Fibroblast of skin of right quadriceps (primary cell): ENCODE measurements at places on chromosomes 3 and 15.

DNA sequence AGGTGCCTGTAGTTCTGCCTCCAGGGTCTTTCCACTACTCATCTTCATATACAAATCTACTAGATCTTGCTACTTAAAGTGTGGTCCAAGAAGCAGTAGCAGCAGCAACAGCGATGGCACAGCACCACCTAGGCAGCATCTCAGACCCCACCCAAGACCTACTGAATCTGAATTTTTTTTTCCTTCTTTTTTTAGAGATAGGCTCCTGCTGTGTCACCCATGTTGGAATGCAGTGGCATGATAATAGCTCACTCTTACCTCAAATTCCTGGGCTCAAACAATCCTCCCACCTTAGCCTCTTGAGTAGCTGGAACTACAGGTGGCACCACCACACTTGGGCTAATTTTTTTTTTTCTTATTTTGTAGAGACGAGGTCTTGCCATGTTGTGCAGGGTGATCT is 346.7 kb upstream of the TGFBR2 start:
- no peak for DNase-seq

DNA sequence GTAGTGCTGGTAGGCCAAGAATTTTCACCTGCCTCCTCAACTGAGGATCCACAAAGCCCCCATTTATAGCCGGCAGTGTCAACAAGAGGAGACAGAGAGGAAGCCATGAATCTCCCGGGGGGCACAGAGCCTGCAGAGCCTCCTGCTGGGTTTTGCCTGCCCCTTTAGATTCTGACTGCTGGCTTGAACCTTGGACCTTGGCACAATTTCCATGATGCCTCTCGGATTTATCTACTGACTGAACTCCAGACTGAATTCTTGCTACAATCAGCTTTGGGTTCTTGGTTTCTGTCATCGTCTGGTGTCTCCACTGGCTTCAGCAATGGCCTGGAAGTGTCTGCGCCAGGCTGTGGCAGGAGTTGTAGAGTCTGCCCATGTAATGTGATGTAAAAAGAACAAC is 80.7 kb downstream of the GPR156 start:
- DNase-seq = no peak

DNA sequence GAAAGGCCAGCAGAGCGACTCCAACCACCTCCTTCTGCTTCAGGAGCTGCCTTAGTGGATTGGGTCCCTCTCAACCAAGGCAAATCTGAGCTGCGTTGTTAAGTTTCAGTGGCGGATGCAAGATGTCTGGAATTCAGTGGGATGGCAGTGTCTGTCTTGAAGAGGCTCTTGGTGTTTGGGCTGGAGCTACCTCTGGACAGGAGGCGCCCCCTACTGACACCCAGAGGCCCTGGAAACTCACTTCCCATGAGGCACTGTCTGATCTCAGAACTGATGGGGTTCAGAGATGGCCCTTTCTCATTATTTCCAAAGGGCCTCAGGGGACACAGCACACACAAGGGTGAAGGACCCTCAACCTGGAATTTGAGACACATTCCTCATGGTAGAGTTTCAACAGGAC is 6.0 kb upstream of the SLC28A1 start:
- peak; percentile 34 for DNase-seq

DNA sequence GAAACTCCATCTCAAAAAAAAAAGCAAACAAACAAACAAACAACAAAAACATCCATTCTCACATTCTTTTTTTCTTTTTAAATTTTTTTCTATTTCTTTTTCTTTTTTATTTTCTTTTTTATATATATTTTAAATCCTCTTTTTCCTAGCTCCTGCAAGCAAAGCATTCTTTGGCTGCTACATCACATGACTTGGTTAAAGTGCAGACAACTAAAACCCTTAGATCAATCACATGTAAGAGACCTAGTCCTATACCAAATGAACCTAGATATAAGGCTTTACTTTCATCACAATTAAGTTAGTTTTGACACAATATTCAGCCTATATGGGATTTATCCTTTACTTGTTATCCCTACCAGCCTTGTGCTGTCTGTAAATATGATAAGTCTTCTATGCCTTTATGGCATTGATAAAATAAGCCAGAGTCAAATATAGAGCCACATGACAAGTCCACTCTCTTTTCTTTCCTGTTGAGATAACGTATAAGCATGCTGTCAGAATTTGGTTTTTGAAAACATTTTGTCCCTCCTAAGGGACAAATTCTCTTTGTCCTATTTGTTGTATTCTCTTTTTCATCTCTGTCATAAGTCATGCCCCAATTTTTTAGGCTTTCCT is 11.3 kb downstream of the UBR1 start:
- DNase-seq = no peak

DNA sequence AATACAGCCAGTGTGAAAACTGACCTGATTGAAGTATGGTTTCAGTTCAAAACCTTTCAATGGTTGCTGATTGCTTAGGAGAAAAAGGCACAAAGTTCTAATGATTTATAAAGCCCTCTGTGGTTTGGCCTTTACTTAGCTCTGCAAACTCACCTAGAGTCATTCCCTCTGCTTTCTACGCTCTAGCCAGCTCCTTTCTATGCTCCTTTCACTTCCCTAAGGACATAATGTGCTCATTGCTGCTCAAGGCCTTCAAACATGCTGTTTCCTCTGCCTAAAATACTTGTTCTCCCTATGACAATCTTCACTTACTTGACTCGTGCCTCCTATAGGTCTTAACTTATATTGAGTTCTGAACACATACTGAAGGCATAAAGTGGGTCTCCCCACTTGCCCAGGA is 19.0 kb downstream of the RPL39L start:
- no peak for DNase-seq

- no peak for DNase-seq
Observed at GRCh38 chr15:75178171-75178937, 23.3 kb upstream of the C15orf39 start.

DNA sequence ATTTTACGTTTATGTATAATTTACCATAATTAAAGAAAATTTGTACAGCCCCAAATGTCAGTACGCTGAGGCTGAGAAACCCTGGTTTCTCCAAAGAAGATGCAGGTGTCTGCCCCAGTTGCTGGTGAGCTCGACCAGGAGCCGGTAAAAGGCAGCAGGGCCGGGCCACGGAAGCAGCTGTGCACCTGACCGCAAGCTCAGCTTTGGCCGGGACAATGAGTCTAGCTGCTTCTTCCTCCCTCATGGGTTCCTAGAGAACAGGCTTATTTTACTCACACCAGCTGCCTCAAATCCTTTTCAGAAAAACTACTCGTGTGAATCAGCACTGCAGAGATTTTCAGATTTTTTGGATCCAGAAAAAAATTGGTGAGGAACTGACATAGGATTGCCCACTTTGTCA is 18.0 kb upstream of the ZXDC start:
- no peak for DNase-seq

GRCh38 chr3:145906301-145906700 is 254.7 kb downstream of the PLOD2 start:
- no peak for DNase-seq

DNA sequence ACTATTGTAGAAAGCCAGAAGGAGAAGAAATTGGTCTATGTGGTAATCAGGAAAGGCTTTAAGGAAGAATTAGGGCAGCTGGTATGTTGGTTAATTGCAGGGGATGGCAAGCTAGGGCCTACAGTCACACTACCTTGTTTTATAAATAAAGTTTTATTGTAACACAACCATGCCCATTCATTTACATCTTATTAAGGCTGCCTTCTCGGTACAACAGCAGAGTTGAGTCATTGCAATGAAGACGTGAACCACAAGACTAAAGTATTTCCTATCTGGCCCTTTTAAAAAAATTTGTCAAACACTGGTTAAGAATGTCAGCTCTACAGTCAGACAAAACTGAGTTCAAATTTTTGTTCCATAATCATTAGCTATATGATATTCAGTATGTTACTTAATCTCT is 8.3 kb downstream of the SERPINI1 start:
- peak; percentile 5 for DNase-seq

DNA sequence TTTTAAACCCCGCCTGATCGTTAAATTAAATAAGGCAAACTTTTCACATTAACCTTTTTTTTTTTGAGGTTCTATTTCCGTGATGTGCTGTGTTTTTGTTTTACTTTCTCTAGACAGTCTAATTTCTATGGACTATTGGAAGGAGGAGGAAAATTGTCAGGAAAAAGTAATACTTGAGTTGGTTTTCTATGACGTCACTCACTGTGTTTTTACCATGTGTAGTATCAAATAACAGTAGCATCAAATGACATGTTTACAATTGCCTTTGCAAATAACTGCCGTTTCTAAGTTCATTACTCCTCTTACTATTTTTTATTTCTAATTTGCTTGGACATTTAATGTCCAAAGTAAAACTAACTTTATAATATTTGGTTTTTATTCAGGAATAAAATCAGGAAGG is 32.3 kb downstream of the MYO1E start:
- DNase-seq = no peak

DNA sequence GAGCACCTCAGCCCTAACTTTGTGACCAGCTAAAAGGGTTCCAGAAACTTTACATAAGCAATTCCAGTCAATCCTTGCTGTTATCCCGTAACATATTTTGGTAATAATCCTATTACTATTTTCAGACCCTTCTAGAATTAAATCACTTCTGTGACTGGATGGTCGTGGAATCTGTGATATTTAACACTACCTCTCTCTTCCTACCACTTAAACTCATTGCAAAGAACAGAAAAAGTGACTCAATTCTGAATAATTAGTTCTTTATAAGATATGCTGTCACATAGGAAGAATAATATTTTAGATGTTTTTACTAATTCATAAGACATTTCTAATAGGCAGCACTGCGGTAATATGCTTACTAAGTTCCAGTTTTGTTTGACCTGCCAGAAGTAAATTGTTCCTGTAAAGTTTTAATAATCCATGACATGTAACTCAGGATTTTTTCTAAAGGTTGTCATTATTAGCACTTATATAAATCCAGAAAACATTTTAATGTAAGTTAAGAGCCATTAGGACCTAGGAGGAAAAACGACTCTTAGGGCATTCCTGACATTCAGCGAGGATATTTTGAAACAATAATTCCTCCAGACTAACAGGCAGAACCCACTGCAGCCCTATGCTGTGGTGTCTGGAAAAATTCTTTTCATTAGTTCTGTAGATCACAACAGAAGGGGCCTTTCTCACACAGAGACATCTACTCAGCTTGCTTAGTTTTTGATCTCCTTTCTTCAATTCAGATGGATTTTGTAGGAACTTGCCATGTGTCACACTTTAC is 113.3 kb upstream of the MBNL1 start:
- peak; percentile 55 for DNase-seq

- no peak for DNase-seq
Observed at GRCh38 chr3:112117841-112118571, 15.0 kb downstream of the GCSAM start.

GRCh38 chr3:188240189-188240981 is 86.4 kb downstream of the LPP start:
- no peak for DNase-seq

DNA sequence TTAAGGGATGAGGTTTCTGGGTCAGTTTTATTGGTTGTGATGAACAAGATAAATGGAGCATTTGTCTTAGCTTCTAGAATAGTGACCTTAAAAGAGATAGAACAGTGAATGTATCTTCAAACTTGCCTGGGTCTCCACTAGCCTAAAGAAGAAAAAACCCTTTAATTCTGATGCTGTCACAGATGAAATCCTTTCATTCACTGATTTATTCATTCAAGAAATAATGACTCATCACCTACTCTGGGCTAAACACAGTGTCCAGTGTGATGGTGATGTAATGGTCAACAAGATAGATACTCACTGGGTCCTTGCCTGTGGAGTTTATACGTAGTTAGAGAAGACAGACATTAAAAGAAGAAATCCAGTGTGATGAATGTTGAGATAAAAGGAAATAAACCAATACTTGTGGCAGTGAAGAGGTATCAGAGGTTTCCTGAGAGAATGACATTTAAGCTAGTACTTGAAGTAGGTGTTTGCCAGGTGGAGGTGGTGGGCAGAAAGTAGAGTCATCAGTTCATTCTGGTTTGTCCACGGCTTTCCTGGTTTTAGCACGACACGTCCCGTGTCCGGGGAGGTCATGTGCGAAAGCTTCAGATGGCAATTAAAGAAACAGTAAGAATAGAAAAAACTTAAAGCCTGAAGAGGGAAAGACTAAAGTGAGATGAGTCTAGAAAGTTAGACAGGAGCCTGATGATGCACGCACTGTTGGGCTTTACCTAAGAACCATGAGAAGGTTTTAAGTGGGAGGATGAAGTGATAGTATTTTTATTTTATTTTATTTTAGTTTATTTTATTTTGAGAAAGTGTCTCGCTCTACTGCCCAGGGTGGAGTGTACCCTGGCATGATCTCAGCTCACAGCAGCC is 18.5 kb downstream of the PAK2 start:
- no peak for DNase-seq

DNA sequence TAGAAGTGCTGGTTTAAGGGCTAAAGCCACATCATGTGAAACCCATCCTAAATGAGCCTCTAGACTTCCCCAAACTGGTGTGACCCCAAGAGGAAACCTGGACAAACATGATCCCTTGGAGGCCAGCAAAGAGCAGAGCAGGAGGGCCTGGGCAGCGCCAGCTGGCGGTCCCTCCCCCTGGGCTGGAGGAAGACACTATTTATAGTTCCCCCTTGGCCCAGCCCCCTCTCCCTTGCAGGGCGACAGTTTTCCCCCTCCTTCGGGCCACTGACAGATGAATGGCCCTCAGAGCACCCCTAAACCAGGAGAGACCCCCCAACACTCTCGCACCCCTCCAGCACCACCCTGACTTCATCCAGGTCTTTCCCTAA is 2.9 kb downstream of the UCN2 start:
- no peak for DNase-seq

DNA sequence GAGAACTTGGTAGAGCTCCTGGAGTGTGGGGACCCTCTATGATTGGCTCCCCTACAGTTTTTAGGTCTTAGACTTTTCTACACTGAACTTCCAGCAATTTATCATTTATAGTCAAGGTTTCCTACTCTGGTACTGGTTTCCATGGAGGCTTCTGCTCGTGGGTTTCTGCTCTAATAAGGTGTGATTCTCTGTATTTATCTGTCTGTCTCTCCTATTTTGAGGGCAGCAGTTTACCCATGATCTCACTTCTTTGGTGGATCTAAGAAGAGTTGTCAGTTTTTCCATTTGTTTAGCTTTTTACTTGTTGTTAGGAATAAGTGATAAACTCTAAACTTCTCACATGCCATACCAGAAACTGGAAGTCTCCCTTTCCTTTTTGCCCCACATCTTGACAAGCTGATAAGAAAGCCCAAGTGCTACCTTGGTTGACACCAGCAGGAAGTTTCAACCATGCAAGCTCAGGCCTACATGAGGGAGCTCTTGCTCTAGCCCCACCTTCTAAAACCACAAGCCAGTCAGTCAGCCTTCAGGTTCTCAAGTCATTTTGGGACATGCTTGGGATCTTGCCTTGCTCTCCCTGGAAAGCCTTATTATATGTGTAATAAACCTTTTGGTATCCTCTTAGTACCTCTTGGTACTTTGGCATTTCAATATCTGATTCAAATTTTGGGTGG is 10.0 kb downstream of the TIMMDC1 start:
- no peak for DNase-seq

GRCh38 chr3:125145751-125146475 is 66.6 kb downstream of the SLC12A8 start:
- DNase-seq = no peak

- no peak for DNase-seq
Observed at GRCh38 chr3:47283193-47283537, 421 bp downstream of the KLHL18 start.

GRCh38 chr3:31172336-31172735 is 277.9 kb upstream of the GADL1 start:
- no peak for DNase-seq

GRCh38 chr3:16148783-16149182 is 25.7 kb upstream of the GALNT15 start:
- peak; percentile 87 for DNase-seq
